CD4-positive, alpha-beta T cell treated with Interferon gamma for 1 hour (primary cell): ENCODE measurements at places on chromosomes 13 and 19.

DNA sequence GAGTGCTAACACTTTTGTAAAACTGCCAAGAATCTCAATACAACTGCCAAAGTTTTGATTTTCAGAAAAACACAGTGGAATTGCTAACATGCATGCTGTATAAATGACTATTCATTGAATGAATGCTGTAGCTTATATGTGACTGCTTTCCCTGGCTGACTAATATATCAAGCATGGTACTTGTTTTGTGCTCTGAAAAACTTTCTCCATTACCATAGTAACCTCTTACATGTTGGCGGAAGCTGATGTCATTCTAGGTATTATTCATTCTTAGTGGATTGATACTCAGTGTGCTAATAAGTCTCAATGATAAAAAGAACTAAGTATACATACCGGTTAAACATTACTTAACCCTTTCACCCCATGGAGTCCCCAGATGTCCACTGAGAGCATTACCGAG lies 166.1 kb upstream of the MYO16 start:
- DNase-seq: no peak

GRCh38 chr19:46859637-46860124 lies 1.1 kb upstream of the ARHGAP35 start:
- DNase-seq: no peak

- peak; percentile 37 for DNase-seq
These were observed 12.0 kb downstream of the KHSRP start for GRCh38 chr19:6412447-6413091.

GRCh38 chr19:56347163-56347778 lies 32.6 kb upstream of the ZSCAN5A start:
- no peak for DNase-seq

DNA sequence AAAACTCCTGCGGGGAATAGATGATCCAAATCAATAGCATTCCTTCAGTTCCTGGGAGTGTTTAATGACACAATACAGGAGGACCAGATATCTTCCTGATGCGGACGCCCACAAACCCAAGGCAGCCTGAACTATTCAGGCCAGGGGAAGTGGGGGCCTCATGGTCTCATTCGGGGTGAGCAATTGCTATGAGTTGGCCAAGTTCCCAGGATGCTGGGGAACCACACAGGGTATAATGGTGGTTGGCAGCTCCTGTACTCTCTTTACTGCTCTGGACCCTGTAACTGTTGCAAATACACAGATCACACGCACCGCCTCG lies 401.2 kb downstream of the IRS2 start:
- DNase-seq: no peak

DNA sequence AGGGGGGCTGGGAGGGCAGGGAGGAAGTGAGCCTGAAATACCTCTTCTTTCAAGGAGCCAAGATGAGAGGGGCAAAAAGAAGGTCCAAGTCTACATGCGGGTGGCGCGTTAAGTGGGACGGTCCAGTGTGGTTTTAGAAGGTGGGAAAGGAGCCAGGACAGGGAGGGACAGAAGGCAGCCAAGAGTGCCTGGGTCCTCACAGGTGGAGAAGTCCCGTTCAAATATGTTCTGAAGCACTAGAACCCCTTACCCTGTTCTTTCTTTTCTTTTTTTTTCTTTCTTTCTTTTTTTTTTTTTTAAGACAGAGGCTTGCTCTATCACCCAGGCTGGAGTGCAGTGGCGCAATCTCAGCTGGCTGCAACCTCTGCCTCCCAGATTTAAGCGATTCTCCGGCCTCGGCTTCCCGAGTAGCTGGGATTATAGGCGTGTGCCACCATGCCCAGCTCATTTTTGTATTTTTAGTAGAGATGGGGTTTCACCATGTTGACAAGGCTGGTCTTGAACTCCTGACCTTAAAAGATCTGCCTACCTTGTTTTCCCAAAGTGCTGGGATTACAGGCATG lies 7.4 kb downstream of the CAMSAP3 start:
- DNase-seq: no peak

DNA sequence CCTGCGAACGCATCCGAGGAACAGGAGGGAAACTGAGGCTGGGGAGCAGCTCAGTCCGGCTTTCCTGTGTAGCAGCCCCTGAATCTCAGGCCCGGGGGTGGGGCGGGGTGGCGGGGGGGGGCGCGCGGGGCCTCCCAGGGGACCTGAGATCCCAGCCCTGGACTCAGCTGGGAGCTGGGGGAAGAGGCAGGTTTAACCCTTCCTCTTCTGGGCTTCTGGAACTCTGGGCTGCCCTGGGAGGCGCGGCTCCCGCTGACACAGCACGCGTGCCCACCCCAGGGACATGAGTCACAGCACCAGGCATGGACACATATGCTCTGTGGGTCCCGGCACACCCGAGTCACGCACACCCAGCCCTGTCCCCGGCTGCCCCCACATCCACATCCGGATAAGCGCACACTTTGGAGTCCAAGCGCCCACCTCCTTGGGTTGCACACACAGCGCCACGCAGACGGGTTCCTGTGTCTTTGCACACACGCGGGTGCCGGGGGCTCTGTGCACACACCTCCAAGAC lies 3.5 kb upstream of the CIRBP start:
- DNase-seq: peak; percentile 56

- no peak for DNase-seq
These were observed 5.8 kb downstream of the PPFIA3 start for GRCh38 chr19:49125025-49125731.

- DNase-seq: no peak
These were observed 4.5 kb upstream of the DCT start for GRCh38 chr13:94483970-94484369.

- DNase-seq: no peak
These were observed 16.9 kb downstream of the TMEM150B start for GRCh38 chr19:55308281-55308680.

- no peak for DNase-seq
These were observed 455.2 kb upstream of the ZNF507 start for GRCh38 chr19:31890230-31890629.

DNA sequence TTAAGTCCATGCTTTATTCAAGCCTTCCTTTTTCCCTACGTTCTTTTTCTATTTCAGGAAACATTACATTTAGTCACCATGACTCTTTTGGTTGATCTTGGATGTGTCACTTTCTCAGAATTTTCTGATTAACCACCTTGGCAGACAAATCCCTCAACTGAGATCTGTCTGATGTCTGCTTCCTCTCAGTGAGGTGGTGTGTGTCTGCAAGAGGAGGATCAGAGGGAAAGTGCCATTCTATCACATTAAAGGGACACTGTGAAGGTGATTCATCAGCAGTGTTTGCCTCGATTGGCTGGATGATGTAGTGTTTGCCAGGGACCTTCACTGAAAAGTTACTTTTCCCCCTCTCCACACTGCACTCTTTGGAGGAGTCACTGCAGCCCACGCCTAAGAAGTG lies 3.0 kb upstream of the CCNP start:
- no peak for DNase-seq

DNA sequence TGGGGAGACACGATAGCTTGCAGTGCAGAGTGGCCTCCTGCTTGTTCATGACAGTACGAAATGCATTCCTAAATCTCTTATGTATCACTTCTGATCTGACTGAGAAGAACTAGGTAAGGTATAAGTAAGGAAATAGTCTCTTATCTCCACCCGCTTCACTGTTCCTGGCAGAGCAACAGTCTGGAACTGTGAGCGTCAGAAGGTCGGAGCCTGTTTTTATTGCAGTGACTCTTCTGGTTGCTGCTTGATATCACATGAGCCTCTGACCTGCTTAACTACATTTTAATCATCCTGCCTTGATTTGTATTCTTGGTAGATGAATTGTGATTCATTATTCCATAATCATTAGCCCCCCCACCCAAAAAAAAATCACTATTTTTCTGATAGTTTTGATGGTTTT lies 69.0 kb downstream of the COL4A2 start:
- no peak for DNase-seq

DNA sequence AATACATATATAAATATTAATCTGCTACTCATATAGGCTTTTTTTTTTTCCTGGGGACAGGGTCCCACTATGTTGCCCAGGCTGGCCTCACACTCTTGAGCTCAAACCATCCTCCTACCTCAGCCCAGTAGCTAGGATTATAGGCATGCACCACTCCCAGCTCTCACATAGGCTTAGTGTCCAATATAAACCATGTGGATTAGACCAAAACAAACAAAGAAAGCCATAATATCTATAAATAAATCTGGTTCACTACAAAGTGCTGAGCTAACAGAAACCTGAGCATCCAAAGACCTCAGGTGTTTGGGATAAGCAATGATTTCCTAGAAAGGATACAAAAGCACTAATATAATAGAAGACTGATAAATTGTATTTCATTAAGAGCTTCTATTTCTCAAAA lies 26.0 kb downstream of the TBC1D4 start:
- no peak for DNase-seq

- DNase-seq: no peak
These were observed 14.5 kb downstream of the IPO5 start for GRCh38 chr13:97967948-97968347.

GRCh38 chr19:16121967-16122366 lies 10.3 kb downstream of the RAB8A start:
- DNase-seq: no peak

DNA sequence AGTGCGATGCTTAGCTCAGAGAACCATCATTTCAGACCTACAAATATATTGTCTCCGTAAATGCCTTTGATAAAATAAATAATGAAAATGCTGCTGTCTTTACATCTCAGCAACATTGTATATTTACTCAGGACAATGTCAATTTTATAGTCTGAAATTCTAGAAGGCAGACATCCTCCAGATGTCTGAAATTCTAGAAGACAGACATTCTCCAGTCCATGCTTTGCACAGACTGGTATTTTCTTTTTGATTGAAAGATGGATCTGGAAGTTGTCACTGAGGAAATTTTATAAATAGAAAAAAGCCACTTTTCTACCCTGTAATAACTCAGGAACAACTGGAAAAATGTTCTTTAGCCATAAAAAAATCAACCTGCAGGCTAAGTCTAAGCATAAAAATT lies 2293.3 kb downstream of the PCDH9 start:
- no peak for DNase-seq

GRCh38 chr13:58704953-58705352 lies 1073.4 kb downstream of the PCDH17 start:
- DNase-seq: no peak

- DNase-seq: no peak
These were observed 44.1 kb upstream of the ZNF536 start for GRCh38 chr19:30328096-30328495.

DNA sequence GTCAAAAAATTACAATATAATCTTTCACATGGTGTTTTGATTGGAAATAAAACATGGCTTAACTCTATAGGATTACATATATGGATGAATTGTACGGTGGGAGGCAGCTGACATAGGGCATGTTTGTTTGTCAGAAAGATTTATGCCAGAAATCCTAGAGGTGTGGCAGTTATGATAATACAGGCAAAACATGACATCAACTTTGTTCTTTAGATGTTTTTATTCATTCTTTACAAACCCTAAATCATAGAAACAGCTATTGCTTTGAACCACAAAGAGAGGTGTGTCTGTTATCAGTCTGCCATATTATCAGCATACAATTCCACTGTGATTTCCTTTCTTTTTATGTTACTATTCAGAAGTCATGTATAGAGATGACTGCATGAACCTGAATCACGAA lies 8.2 kb upstream of the CLDN10 start:
- no peak for DNase-seq

DNA sequence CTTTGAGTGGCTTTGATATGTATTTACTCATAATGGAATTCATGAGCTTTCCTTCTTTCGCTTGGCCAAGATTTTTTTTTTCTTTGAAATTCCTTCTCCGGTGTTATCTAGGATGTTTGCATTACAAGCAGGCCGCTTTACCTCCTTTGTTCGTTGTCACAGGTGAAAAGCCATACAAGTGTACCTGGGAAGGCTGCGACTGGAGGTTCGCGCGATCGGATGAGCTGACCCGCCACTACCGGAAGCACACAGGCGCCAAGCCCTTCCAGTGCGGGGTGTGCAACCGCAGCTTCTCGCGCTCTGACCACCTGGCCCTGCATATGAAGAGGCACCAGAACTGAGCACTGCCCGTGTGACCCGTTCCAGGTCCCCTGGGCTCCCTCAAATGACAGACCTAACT lies 16.7 kb downstream of the KLF5 start:
- no peak for DNase-seq

GRCh38 chr13:113907635-113908617 lies 44.0 kb upstream of the GAS6 start:
- no peak for DNase-seq

DNA sequence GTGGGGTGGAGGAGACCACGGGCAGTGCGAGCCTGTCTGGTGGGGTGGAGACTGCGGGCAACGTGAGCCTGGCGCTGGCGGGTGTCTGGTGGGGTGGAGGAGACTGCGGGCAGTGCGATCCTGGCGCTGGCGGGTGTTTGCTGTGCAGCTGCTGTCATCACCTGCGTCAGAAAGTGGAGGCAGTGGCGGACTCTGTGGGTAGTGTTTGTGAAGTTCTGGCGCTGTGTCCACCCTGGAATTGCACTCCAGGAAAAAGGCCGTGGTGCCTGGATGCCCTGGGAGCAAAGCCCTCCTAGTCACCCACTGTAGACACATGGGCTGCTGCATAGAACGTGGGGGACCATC lies 6.2 kb downstream of the TEX29 start:
- DNase-seq: no peak
